ENCODE measurements at places on chromosomes 5 and 9. TPM values are rescaled to one million over a fixed set of nuclear protein-coding genes. Genes with fewer than 3 reads are reported as not detected.

PCDHGA4 gene
- total RNA-seq: 3.0 TPM

GMCL2 gene
- total RNA-seq: not detected

LCN2 gene
- total RNA-seq: not detected

OR1K1 gene
- total RNA-seq: not detected

ACER2 gene
- 7.3 TPM for total RNA-seq

TNFSF8 gene
- total RNA-seq: not detected

SPAG8 gene
- total RNA-seq: 0.69 TPM

DNA sequence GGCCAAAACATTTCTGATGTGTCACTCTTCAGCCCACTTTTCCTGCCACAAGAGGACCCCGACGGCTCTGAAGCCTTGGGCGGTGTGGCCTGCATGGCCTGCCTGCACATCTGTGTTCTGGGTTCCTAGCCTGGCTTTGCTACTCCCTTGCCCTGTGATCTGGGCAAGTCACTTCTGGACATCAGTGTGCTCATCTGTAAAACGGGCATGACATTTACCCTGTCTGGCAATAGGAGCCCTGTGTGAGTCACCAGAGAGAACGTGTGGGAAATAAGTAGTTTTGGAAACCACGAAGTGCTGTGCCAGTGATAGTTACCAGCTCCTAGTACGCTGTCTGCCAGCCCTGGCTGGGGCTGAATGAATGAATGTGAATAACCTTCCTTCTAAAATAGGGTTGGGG, 90.8 kb downstream of the MACROH2A1 start:
- DNase-seq: no peak

DNA sequence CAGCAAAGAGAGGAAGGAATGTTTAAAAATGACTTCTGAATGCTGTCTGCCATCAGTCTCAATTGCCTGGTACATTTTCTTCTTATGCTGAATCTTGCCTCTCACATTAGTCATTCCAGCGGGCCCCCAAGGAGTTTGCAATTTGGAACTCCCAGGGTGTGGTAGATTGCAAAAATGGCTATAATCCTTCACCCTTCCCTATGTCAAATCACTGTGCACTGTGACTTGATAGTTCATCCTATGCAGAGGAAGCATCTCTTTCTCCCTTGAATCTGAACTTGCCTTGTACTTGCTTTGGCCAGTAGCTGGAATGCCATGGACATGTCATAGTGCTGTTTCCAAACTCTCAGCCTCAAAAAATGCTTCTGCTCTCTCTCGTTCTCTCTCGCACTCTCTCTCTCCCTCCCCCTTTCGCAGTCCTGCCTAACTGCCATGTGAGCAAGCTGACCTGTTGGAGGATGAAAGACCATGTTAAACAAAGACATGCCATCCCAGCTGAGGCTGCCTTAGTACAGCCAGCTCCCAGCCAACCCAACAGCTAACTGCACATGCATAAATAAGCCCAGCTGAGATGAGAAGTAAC, 284.0 kb upstream of the TLE4 start:
- DNase-seq: no peak

GRCh38 chr5:1007681-1008450, 736 bp upstream of the NKD2 start:
- DNase-seq: no peak

DNA sequence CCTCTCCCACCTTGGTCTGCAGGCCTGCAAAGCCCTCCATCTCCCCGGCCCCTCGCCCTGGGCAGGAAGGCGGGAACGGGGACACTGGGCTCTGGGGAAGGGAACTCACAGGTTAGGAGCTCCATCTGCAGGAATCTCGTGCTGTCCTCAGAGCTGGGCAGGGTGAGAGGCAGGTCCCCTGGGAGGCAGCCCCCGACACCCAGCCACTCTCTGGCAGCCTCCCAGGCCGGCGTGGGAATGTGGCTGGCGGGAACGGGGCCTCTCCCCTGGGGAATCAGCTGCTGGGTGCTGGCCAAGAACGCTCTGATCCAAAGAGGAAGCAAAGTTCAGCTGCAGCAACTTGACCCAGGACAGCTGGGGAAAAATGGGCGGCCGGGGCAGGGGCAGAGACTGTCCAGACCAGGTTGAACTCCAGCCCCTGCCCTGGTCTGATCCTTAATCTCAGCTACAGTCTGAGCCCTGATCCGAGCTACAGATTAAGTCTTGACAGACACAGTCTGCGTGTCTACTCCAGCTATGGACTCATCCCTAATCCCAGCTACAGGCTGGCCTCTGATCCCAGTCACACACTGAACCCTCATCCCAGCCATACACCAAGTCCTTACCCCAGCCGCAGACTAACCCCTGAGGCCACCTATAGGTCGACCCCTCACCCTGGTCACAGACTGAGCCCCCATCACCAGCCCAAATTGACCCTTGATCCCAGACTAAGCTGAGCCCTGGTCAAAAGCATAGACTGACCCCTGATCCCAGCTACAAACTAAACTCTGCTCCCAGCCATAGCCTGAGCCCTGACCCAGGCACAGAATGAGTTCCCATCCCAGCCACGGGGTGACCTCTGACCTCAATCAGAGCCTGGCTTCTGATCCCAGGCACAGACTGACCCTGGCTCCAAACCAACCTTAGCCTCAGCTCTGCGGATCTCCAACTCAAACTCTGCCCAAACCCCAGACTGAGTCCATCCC, 37.3 kb upstream of the EGFL7 start:
- peak; percentile 86 for DNase-seq

GRCh38 chr9:127580366-127580765, 31.7 kb upstream of the STXBP1 start:
- DNase-seq: no peak

GRCh38 chr5:135303582-135304173, 95.4 kb downstream of the MACROH2A1 start:
- no peak for DNase-seq

GRCh38 chr5:137629646-137630045, 106.2 kb downstream of the KLHL3 start:
- DNase-seq: peak; percentile 60

DNA sequence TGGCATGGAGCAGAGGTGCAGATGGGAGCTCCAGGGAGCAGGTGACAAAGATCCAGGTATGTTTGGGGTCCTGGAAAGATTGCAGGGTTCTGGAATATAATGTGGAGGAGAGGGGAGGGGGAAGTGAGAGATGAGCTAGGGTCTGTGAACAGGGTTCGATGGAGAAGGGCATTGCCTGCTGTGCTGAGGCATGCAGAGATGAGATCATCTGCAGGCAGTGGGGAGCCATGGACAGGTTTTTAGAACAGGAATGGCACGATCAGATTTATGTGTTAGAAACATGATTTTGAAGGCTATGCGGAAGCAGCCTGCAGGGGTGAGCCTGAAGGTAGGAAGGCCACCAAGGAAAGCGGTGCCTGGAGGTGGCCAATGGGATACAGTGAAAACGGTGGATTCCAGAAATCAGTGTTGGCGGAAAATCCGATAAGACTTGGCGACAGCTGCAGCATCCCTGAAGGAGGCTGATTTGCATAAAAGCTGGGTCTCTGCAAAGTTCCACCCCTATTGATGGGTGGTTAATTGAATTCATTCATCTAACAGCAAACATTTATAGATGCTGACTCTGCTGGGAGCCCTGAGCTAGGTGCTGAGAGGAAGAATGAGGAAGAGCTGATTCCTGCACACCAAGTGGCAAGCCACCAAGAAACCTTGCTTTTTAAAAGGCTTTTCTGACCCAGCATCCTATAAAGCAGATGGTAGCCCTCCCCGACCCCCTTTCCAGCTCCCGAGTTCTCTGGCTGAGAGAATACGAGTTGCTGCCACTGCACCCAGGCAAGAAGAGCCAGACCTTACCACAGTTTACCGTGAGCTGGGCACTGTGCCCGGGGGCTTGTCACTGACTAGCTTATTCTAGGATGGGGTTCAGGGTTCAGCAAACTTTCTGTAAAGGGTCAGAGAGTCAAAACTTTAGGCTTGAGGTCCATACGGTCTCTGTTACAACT, 139.2 kb upstream of the SMIM23 start:
- DNase-seq: no peak

DNA sequence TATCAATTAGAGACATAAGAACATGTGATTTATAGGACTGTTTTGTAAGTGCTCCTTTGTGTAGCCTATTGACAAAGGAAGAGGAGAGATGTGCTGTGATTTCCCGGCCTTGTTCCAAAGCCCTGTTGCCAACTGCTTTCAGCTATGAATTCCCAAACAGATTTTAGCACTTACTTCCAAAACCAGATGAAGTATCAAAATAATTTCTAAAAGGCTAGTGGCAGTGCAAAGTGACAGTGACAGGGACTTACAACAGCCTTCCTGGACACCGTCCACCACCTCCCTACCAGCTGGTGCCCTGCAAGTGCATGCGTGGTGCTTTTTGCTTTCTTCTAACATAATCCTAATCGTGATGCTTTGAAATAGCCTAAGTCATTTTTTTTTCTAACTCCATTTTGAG, 254.1 kb upstream of the ACTBL2 start:
- peak; percentile 5 for DNase-seq

DNA sequence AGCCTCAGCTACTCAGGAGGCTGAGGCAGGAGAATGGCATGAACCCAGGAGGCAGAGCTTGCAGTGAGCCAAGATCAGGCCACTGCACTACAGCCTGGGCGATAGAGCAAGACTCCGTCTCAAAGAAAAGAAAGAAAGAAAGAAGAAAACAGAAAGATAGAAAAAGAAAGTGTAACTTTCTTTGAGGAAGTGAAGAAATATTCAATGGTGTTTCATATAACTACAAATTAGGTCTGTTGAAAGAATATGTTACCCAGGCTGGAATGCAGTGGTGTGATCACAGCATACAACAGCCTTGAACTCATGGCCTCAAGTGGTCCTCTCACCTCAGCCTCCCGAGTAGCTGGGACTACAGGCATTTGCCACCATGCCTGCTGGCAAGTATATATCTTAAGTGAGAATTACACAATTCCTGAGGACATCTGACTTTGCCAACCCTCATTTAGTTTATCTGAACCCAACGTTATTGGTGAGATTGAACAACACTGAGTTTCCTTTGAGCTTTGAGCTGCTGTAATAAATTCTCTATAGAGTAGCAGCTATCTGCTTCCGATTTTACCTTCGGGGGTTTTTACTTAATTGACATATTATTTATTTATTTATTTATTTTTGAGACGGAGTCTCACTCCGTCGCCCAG, 2.0 kb upstream of the FAF2 start:
- no peak for DNase-seq

DNA sequence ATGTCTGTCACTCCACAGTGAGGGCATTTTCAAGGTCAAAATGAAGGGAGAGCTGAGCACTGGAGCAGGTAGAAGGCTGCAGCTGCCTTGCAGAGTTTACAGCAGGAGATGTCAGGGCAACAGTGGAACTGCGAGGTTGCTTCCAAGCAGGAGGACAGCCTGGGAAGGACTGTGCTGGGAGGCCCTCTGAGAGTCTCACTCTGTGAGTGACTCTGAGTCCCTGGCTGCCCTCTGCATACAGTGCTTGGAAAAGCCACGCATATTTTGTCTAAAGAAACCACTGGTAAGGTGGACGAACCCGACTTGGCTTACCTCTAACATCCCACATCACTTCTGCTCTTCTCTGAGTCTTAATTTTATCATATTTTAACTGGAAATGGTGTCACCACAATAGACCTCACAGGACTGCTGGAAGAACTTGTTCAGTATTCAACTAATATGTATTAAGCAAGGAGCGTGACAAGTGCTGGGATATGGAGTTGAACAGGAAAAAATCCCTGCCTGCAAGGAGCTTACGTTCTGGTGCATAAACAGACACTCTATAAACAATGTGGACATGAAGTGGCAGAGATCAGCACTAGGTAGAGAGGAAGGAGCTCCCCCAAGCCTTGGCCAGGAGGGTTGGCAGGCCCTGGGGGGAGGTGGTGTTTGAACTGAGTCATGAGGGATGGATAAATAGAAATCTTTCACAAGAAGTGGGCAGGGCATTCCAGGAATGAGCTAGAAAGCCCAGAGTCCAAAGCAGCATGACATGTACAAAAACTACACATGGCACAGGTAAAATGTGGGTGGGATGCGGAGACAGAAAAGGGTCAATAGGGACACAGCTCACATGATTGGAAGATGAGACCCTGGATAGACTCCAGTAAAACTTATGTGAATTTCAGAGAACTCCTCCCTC, 64.0 kb upstream of the FOXE1 start:
- DNase-seq: no peak

GRCh38 chr9:113564498-113565237, 101.1 kb downstream of the RGS3 start:
- no peak for DNase-seq

DNA sequence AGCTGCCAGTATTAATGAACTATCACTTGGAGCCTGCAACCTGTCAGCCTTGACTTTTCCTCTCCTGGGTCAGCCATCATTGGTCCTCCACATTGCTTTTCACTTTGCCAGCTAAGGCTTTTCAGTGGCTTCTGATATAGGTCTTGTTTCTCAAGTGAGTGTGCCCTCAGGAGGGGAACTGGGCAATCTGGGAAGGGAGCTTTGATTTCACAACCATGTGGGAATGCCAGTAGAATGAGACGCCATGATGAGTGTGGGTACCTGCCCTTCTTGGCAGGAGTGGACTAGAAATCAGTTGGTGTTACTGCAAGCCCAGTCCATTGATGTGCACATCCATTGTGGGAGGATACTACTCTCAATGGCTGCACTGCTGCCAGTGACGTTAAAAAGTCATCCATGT, 54.1 kb downstream of the SH3GL2 start:
- DNase-seq: no peak

- no peak for DNase-seq
Measured at GRCh38 chr5:107533910-107534876, 136.5 kb downstream of the EFNA5 start.

DNA sequence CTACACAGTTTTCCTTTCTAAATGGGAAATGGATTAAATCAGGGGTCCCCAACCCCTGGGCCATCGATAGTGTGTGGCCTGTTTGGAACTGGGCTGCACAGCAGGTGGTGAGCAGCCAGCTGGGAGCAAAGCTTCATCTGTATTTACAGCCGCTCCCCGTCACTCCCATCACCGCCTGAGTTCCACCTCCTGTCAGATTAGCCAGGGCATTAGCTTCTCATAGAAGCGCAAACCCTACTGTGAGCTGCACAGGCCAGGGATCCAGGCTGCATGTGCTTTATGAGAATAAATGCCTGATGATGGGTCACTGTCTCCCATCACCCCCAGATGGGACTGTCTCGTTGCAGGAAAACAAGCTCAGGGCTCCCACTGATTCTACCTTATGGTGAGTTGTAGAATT, 41.2 kb upstream of the FLT4 start:
- DNase-seq: no peak

DNA sequence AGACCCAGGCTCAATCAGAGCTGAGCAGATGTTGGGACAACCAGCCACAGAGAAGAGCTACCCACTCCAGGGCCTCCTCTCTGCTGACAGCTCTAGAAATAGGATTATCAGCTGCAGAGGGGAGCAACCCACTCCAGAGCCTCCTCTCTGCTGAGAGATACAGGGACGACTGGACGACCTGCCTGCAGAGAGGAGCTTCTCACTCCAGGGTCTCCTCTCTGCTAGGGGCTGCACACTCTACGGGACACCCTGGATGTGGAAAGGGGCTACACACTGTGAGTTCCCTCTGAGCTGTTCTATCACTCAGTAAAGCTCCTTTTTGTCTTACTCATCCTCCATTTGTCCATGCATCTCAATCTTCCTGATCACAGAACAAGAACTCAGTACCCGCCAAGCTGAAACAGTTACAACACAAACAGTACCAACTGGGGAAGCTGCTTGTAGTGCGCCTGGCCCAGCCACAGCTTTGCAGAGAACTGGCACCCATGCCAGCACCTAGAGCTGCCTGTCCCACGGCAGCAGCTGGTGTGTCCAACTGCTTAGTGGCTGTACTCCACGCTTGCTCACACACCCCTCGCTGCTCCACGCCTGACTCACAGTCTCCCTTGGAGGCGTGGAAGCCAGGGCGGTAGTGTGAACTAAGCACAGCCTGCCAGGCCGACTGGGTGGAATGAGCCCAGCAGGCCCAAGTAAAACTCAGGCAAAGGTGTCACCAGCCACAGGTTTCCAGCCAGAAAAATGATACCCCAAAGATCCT, 56.8 kb downstream of the PRELID2 start:
- no peak for DNase-seq

- no peak for DNase-seq
Measured at GRCh38 chr9:88174324-88174723, 36.0 kb upstream of the SPATA31C2 start.

All from endothelial cell of umbilical vein (primary cell).